ENCODE measurements at places on chromosomes 6 and 20.

- no peak for DNase-seq
Observed at GRCh38 chr20:3563548-3564177, 92.8 kb downstream of the ATRN start.

- DNase-seq = no peak
Observed at GRCh38 chr20:59182401-59183044, 18.9 kb downstream of the ZNF831 start.

GRCh38 chr6:169847141-169847674 is 95.8 kb downstream of the ERMARD start:
- DNase-seq = no peak

- peak; percentile 51 for DNase-seq
Observed at GRCh38 chr6:156778454-156779205, 1.5 kb downstream of the ARID1B start.

DNA sequence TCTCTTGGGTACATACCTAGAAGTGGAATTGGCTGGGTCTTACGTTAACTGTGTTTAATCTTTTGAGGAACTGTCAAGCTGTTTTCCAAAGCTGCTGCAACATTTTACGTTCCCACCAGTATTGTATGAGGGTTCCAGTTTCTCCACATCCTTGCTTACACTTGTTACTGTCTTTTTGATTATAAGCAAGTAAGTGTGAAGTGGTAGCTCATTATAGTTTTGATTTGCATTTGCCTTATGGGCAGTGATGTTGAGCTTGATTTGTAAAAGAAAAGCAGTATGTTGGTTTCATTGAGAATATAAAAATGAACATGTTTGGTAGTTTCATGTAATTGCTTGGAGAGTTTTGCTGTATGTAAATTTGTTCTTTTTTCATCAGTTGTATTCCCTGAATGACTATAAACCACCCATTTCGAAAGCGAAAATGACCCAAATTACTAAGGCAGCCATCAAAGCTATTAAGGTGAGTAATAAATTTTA is 40.4 kb downstream of the SCAF8 start:
- DNase-seq = no peak

GRCh38 chr6:43668151-43669028 is 19.2 kb downstream of the MRPS18A start:
- peak; percentile 35 for DNase-seq

- DNase-seq = no peak
Observed at GRCh38 chr6:34234667-34235306, 1.9 kb upstream of the HMGA1 start.

DNA sequence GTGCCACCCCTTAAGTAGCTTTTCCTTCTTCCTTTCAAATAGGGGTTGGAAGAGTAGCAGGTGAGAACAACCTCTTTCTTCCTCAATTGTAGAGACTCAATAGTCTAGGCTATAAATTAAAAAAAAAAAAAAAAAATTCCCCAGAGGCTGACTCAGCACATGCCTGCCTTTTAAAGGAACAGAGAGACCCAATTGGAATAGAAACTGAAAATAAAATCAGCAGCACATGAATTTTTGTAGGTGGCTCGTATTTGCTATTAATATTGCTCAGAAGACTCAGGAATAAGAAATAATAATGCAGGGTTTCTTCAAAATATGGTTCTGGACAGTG is 19.3 kb downstream of the TOP1 start:
- peak; percentile 62 for DNase-seq

DNA sequence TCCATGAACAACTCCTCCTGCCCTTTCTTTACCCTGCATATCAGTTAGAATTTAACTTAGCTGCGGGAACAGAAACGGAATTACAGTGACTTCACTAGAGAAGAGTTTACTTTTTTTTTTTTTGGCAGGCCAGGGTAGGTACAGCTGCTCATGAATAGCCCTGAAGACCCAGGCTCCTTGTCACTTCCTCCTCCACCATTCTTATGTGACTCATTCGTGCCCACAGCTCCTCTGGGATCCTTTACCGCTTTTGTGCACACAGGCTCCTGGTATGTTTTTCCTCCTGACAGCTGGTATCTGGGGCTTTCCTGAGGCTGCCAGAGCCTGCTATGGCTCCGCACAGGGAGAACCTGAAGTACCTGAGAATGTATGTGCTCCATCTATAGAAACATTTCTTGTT is 3.9 kb upstream of the KCNS1 start:
- no peak for DNase-seq

- DNase-seq = no peak
Observed at GRCh38 chr6:16267428-16268263, 29.3 kb downstream of the GMPR start.

DNA sequence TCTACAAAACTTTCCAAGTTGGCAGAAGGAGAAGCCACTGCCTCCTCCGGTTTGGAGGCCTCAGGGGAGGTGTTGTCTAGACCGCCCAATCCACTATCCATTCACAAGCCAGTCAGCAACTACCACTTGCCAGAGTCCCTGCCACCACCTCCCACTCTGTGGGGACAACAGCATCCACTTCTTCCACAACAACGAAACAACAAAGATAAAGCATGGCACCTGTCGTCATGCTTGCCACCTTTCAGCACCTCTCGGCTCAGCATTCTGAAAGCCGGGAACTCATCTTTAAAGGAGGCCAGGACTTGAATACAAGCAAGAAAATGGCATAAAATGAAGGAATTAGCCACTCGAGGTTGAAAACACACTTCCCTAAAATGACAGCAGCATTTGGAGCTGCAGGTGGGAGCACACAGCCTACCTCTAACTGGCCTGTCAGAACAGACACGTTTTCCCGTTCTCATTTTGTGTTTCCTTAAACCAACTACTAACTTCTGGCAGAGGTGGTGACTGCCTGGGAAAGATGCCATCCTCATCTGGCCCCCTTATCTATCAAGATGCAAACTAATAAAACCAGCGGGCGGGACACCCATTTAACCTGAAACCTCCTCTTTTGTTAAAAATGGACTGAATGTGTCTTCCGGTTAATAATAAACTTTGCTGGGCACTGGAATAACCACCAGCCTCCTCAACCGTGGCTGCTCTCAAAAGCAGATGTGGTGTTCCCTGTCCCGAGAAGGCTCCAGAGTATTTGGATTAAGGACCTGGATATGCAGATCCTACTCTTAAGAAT is 21.7 kb downstream of the YTHDF1 start:
- DNase-seq = no peak

- DNase-seq = no peak
Observed at GRCh38 chr6:83853178-83854000, at the start of gene RIPPLY2. Gene RIPPLY2, plus strand, starts transcription at chr6:83853360. Its CDS starts 57 bp downstream, at chr6:83853417.

DNA sequence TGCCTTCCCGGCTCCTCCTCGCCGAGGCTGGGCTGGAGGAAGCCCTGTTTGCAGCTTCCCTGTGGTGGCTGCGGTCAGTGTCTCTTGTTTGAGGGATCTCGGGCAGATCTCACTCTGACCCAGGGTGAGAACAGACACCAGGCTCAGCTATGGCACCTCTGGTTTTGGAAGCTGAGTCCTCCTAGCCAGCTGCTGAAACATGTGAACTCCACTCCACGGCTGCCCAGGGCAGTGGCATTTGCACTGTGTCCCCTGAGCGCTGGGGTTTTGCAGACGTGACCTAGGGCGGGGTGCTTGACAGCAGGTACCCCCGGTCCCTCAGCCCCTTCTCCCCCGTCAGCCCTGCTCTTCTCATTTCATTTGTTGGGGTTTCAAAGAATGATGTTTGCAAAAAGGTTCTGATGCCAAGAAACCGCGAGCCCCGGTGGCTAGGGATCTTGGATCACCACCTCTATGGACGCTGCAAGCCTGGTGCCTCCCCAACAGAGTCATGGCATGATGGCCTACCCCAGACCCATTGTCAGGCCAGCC is 55.0 kb upstream of the DACT2 start:
- DNase-seq = no peak

- no peak for DNase-seq
Observed at GRCh38 chr6:75493400-75494064, at the start of gene FILIP1. Gene FILIP1, minus strand, starts transcription at chr6:75493800. Its CDS starts 78,828 bp downstream, at chr6:75414972.

DNA sequence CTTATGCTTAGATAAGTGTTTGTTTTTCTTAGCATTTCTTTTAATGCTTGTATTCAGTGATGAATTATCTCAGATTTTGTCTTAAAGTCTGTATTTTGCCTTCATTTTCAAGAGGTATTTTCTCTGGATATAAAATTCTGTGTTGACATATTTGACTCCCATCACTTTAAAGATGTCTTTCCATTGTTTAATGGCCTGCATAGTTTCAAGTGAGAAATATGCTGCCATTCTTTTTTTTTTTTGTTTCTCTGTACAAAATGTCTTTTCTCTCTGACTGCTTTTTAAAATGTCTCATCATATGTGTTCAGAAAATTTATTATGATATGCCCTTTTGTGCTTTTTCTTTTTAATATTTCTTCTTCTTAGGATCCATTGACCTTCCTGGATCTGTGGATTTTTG is 578.0 kb upstream of the NOX3 start:
- no peak for DNase-seq

DNA sequence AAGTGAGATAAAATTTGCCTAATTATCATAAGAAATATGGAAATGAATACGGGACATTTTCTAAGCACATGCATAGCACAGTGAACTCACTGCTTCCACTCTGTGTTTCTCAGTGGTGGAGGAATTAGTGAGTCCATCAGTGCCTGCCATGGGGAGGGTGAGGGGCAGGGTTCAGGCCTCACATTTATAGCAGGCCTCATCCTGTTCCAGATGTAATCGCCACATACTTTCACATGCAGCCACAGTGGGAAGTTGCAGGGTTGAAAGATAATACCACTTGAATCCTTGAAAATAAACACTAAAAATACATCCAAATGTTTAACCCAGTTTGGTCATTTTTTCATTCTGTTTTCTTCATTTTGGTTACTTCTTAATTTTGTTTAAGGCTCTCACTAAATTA is 29.9 kb upstream of the ANKEF1 start:
- DNase-seq = no peak

DNA sequence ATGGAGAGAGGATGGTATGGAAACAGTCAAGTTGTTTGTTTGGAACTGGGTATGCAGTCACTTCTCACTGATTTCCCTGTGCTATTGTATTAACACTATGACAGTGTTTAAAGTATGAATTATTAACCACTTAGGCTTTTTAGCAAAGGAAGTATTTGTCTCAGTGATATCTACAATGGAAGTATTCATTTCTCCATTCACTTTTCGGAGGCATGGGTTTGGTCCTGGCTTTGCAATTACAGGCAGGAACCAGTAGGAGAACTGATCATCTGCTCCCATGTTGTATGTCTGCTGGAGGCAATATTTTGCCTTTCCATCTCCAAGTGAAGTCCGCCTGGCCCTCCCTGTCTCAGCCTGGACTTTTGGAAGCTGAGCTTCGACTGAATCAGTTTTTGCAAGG is 30.6 kb upstream of the EXOC2 start:
- no peak for DNase-seq

Data from CD4-positive, alpha-beta T cell treated with Interleukin-4 for 1 hour (primary cell).